ENCODE measurements at places on chromosomes 1 and 21. TPM values are rescaled to one million over a fixed set of nuclear protein-coding genes. Genes with fewer than 3 reads are reported as not detected.

DNA sequence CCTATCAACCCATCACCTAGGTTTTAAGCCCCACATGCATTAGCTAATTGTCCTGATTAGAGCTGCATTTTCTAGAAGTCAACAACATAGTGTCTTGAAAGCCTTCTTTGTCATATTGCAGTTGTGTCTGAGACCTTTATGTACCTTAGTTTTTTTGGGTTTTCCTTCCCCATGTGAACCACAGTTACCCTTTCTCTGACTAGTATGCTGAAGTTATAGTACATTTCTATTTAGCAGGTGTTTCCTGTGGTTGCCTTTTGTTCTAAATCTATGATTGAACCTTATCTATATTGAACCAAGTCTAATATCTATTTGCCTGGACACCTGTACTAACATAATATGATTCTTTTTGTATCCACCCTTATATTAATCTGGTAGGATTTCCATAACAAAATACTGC lies 135.6 kb downstream of the ST6GALNAC3 start:
- no peak for DNase-seq
- H3K4me3 ChIP-seq: no peak overlapping the region
- H3K4me1 ChIP-seq: no peaks in the 10 kb centered on the region
- H3K36me3 ChIP-seq: no peaks in the 10 kb centered on the region

GRCh38 chr1:149927056-149927562 lies 494 bp downstream of the SF3B4 start:
- DNase-seq: no peak
- peak overlapping the region; percentile 84 for H3K4me3 ChIP-seq
- no peaks in the 10 kb centered on the region for H3K36me3 ChIP-seq
- H3K27me3 ChIP-seq: no peaks in the 10 kb centered on the region
- H3K4me1 ChIP-seq: peaks cover 16% of the 10 kb centered on the region
- peak overlapping the region; percentile 98 for H3K27ac ChIP-seq

- H3K4me1 ChIP-seq: no peaks in the 10 kb centered on the region
- no peak overlapping the region for H3K27ac ChIP-seq
- DNase-seq: no peak
- no peaks in the 10 kb centered on the region for H3K36me3 ChIP-seq
These were observed 17.4 kb downstream of the CELA3A start for GRCh38 chr1:22018583-22019559.

Gene ASPM
- total RNA-seq: 0.12 TPM

Gene VHLL
- total RNA-seq: not detected

Gene ATP1A4
- not detected for total RNA-seq

- H3K36me3 ChIP-seq: no peaks in the 10 kb centered on the region
- no peak for DNase-seq
- no peak overlapping the region for H3K4me3 ChIP-seq
- H3K4me1 ChIP-seq: no peaks in the 10 kb centered on the region
- no peaks in the 10 kb centered on the region for H3K27me3 ChIP-seq
These were observed 68.7 kb downstream of the KCTD3 start for GRCh38 chr1:215635827-215636226.

DNA sequence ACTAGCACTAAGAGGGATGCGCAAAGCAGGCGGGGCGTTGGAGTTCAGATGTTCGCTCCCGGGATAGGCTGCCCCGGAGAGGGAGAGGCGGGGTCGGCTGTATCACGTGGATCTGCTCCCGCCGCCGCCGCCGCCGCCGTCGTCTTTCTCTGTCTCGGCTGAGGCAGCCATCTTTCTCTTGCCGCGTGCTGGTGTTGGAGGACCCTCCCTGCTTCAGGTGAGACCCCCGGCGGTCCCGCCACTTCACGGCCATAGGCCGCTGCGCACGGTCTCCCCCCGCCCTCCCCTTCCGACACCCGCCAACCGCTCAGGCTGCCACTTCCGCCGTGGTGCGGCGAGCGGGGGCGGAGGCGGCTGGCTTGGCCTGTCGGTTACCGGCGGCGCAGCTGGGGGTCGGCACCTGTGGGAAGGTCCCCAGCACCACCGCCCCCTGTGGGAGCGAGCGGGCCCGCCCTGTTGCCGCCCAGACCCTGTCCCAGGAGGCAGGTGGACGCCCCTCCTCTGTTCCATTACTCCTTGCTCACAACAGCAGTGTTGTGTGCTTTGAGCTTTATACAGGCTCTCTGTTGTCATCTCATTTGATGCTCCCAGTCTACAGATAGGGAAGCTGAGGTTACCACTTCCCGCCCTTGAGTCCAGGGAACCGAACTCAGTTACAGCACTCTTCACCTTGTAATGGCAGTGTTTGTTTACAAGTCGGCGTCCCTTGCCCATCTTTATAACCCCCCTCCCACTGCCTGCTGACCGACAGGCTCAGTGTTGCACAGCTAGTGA lies at the start of gene BTF3L4:
BTF3L4 (plus strand) TSS at position 133 of the 774 bp plus-strand sequence. CDS start 3,553 bp downstream, outside the sequence.
- no peaks in the 10 kb centered on the region for H3K27me3 ChIP-seq
- H3K36me3 ChIP-seq: no peaks in the 10 kb centered on the region
- H3K4me1 ChIP-seq: peaks cover 10% of the 10 kb centered on the region
- peak within 1 kb of the TSS; percentile 90 for H3K27ac ChIP-seq
- DNase-seq: peak; percentile 94
- H3K4me3 ChIP-seq: peak within 1 kb of the TSS; percentile 65

DNA sequence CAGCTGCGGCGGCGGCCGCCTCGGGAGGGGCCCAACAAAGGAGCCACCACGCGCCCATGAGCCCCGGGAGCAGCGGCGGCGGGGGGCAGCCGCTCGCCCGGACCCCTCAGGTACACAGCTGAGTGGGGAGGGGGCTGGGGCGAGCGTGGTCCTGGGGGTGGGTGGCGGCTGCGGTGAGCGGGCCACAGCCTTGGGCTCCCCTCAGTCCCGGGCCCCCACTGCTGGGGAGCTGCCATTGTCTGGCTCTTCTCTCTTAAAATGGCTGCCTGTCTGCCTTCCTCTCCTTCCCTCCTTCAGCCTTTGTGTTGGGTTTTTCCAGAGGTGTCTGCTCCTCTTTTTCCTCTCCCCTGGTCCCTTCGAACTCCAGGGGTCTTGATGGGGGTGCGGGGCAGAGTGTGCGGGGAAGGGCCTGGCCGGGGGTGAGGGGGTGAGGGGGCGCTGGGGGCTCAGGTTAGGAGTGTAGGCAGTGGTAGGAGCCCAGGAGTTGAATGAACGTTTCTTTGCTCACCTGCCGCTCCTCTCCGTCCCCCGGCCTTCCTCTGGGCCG lies 1.7 kb downstream of the ARID1A start:
- no peak for DNase-seq
- no peaks in the 10 kb centered on the region for H3K36me3 ChIP-seq
- H3K4me3 ChIP-seq: peak overlapping the region; percentile 60
- H3K27ac ChIP-seq: peak overlapping the region; percentile 99
- peaks cover 21% of the 10 kb centered on the region for H3K4me1 ChIP-seq
- H3K27me3 ChIP-seq: no peaks in the 10 kb centered on the region

DNA sequence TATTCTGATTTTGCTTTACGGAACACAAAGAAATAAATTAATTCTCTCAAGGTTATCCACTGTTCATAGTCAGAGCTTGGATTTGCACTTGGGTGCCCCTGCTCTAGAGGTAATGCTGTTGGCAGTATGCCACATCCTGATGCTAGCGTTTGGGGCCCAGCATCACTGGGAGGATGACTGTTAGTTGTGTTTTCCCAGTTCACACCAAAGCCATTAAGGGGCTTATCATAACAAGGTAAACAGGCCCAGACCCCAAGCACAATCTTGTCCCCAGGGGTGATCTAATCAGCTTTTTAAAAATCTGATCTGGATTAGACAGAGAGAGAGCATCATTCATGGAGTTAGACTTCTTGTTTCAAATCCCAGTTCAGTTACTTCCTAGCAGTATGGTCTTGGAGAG lies 60.2 kb upstream of the PBX1 start:
- no peaks in the 10 kb centered on the region for H3K4me1 ChIP-seq
- no peak overlapping the region for H3K4me3 ChIP-seq
- H3K27ac ChIP-seq: no peak overlapping the region
- H3K27me3 ChIP-seq: no peaks in the 10 kb centered on the region
- DNase-seq: no peak
